ENCODE measurements at places on chromosomes 11 and 22. TPM values are rescaled to one million over a fixed set of nuclear protein-coding genes. Genes with fewer than 3 reads are reported as not detected.

- DNase-seq = peak; percentile 87
Measured at GRCh38 chr11:117180661-117181585, 2.4 kb downstream of the SIDT2 start.

GRCh38 chr22:20964799-20965103, 2.3 kb upstream of the AIFM3 start:
- no peak for DNase-seq

- DNase-seq = no peak
Measured at GRCh38 chr11:36375353-36376008, 79.4 kb downstream of the PRR5L start.

- no peak for DNase-seq
Measured at GRCh38 chr11:7609015-7609414, 64.3 kb downstream of the CYB5R2 start.

The GLYAT gene
- not detected for total RNA-seq
